Natural killer cell (primary cell): ENCODE measurements at places on chromosomes 5 and 9. TPM values are rescaled to one million over a fixed set of nuclear protein-coding genes. Genes with fewer than 3 reads are reported as not detected.

The PSMD5 gene
- 41.2 TPM for total RNA-seq

The PRRT1B gene
- not detected for total RNA-seq

The NMUR2 gene
- not detected for total RNA-seq

The TMEM250 gene
- 34.3 TPM for total RNA-seq

The WHRN gene
- 36.8 TPM for total RNA-seq

The ZBTB6 gene
- total RNA-seq: 6.6 TPM

The EPB41L4A gene
- total RNA-seq: 22.1 TPM

The DMRTA1 gene
- not detected for total RNA-seq

GRCh38 chr5:152523964-152524363 lies 118.9 kb upstream of the NMUR2 start:
- DNase-seq: no peak

DNA sequence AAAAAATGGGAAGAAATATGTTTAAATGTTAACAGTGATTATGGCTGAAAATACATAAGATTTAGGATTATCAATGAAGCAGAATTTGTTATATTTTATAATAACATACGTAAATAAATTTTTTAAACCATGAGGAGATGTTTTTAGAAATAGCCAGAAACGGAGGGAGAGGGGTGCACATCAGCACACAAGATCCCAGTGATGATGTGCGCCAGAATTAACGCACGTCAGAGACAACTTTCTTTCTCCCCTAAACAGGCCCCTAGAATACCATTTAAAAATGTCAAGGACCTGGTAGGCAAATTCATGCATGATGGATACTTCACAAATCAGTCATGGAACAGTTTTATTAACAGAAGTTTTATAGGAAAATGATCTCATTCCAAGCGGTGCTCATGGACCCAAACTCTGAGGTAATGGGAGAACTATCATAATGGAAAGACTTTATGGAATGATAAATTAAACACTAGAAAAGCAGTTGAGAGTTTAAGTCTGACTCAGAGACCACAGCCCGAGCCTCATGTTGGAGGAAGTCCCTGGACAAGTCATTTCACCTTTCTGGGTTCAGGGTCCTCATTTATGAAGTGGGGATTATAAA lies 258.9 kb upstream of the GAS1 start:
- DNase-seq: no peak

DNA sequence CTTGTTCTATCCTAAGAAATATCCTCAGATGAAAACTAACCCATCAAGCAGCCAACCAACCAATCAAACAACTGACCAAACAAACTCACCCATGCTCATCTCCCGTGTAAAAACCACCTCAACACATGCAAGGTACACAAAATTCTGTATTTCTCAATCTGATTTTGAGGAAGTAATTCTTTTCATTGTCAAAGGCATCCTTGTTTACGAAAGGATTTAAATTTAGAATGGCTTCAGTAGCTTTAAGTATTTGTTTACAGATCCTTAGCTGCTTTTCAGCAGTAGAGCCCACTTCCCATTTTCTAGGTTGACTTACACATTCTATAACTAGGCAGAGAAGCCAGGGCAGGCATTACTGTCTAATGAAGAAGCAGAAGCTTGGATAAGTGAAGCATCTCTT lies 78.6 kb downstream of the NTRK2 start:
- no peak for DNase-seq

GRCh38 chr5:139955053-139955605 lies 88.0 kb downstream of the NRG2 start:
- DNase-seq: no peak

GRCh38 chr5:34053133-34053532 lies 10.1 kb upstream of the C1QTNF3 start:
- no peak for DNase-seq

DNA sequence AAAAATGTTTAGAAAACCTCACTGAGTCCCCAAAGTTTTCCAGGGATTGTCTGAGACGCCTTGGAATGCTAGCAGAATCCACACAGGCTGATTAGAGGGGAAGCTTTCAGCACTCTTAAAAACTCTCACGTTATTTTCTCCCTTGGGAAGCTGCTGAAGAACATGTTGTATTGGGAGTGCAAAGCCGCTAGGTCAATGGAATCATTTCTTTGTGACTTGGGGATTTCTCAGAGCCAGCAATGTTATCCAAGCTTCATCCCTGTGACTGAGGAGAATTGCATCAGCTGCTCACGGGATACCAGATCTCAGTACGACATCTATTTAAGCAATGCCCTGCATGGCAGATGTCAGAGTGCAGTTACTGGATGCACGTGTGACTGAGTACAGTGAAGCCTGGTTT lies 426.4 kb upstream of the MPDZ start:
- DNase-seq: no peak

- no peak for DNase-seq
Observed at GRCh38 chr9:10612641-10613398, at the start of gene PTPRD. Gene PTPRD, minus strand, starts transcription at chr9:10613002.

DNA sequence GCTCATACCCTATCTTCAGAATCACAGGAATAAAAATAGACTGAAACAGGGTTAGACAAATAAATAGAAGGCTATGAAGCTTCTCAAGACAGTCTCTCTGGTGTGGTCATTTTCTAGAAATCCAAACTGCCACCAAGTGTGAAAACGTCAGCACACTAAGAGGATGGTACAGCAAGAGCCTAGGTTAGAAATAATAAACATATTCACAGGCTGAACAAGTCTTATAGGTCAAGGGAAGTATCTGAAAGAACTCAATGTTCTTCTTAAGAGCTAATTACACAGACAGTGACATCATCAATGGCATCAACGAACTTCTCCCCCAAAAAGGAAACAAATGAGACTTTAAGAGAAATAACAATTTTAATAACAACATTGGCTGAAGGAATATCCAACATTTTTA lies 22.7 kb upstream of the PLPP6 start:
- DNase-seq: no peak

- no peak for DNase-seq
Observed at GRCh38 chr9:114844766-114845165, 38.9 kb upstream of the TNFSF15 start.

GRCh38 chr5:176882567-176882903 lies 16.6 kb downstream of the HK3 start:
- no peak for DNase-seq

GRCh38 chr5:4676934-4677333 lies 463.2 kb upstream of the ADAMTS16 start:
- DNase-seq: no peak

DNA sequence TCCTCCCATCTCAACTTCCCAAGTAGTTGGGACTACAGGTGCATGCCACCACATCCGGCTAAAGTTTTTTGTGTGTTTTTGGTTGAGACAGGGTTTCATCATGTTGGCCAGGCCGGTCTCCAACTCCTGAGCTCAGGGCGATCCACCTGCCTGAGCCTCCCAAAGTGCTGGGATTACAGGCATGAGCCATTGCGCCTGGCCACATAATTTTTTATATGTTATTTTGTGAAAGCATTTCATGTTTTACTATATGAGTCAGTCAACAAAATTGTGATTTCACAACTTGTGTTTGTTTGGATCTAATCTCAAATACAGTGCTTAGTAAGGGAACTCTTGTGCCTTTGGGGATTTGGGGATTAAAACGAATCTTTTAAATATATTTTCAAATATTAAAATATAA lies 20.0 kb upstream of the FAM120AOS start:
- no peak for DNase-seq

- no peak for DNase-seq
Observed at GRCh38 chr5:5650242-5650641, 227.8 kb downstream of the ICE1 start.

- DNase-seq: no peak
Observed at GRCh38 chr9:134594078-134594941, 47.3 kb upstream of the COL5A1 start.

GRCh38 chr5:135313405-135313804 lies 85.6 kb downstream of the MACROH2A1 start:
- no peak for DNase-seq

DNA sequence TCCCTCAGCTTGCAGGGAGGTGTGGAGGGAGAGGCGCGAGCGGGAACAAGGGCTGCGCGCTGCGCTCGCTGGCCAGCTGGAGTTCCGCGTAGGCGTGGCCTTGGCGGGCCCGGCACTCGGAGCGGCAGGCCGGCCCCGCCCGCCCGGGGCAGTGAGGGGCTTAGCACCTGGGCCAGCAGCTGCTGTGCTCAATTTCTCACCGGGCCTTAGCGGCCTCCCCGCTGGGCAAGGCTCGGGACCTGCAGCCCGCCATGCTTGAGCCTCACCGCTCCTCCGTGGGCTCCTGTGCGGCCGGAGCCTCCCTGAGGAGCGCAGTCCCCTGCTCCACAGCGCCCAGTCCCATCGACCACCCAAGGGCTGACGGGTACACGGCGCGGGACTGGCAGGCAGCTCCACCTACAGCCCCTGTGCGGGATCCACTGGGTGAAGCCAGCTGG lies 1516.4 kb downstream of the EFNA5 start:
- DNase-seq: no peak

GRCh38 chr9:137319011-137319738 lies 17.1 kb upstream of the NRARP start:
- no peak for DNase-seq

- no peak for DNase-seq
Observed at GRCh38 chr9:2729721-2730120, 12.4 kb downstream of the KCNV2 start.

- no peak for DNase-seq
Observed at GRCh38 chr9:89871871-89872331, 267.1 kb downstream of the GADD45G start.

- no peak for DNase-seq
Observed at GRCh38 chr5:79069488-79070349, at the start of the genes BHMT2 and DMGDH. Gene BHMT2, plus strand, starts transcription at chr5:79069767. Its CDS starts 16 bp downstream, at chr5:79069783. Gene DMGDH, minus strand, starts transcription at chr5:79069674. Its CDS starts 54 bp downstream, at chr5:79069620.

- DNase-seq: no peak
Observed at GRCh38 chr5:93789173-93790067, 48.0 kb upstream of the POU5F2 start.
